ENCODE measurements at places on chromosomes 2 and 18.
A peak's percentile ranks its signal among the peaks of the same experiment; 100 is the strongest.

DNA sequence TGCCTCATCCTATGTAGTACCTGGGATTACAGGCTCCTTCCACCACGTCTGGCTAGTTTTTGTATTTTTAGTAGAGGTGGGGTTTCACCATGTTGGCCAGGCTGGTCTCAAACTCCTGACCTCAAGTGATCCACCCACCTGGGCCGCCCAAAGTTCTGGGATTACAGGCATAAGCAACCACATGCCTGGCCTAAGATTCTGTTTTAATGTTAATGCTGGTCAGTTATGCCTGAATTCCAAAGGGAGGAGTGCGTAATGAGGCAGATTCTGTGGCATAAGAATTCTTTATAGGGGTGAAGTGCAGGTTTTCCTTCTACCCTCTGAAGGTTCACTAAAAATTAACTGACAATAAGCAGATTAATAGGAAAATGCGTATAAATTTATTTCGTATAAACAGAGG is 1343.8 kb upstream of the LRRTM1 start:
- no peak for DNase-seq

DNA sequence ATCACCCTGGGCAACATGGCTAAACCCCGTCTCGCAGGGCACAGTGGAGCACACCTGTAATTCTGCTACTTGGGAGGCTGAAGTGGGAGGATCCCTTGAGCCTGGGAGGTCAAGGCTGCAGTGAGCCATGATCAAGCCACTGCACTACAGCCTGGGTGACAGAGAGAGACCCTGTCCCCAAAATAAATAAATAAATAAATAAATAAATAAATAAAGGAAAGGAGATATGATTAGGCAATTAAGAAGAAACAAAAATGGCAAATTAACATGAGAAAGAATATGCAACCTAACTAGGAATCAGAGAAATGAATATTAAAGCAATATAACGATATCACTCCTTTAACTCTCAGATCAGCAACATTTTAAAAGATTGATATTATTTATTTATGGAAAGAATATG is 92.3 kb downstream of the C1D start:
- no peak for DNase-seq

DNA sequence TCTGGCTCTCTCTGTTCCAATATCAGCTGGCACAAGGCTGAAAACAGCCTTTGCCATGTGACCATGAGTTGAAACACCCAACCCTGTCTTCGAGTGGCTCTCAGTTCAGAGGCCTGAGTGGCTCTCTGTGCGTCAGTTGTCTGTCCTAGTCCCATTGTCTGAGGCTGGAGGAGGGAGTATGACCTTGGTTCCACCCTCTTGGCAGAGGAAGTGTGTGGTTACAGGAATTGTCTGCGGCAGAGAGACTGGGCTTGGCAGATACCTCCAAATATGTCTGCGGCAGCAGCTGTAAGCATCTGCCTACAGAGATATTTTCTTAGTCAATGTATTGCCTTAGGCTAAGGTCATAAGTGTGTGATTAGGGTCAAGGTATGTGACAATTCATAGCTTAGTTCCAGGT is 32.6 kb downstream of the CNGA3 start:
- peak; percentile 35 for DNase-seq

DNA sequence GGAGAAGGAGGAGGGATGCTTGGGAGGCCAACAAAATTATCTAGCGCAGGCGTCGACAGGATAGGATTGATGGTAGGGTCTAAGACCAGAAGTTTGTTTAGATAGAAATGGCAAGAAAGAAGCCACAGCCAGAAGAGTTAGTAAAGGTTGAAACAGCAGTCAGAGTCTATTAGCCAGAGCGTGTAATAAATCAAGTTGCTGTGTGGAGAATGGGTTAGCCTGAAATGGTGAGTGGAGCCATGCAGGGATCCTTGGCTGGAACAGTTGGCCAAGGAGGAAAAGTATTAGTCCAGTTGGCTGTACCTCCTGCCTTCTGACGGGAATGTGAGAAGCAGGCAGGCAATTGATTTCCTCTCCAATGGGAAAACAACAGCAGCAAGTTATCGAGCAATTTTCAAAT is 190.7 kb upstream of the CCDC68 start:
- DNase-seq = peak; percentile 27

GRCh38 chr18:34544930-34545329 is 165.2 kb upstream of the DTNA start:
- DNase-seq = no peak

DNA sequence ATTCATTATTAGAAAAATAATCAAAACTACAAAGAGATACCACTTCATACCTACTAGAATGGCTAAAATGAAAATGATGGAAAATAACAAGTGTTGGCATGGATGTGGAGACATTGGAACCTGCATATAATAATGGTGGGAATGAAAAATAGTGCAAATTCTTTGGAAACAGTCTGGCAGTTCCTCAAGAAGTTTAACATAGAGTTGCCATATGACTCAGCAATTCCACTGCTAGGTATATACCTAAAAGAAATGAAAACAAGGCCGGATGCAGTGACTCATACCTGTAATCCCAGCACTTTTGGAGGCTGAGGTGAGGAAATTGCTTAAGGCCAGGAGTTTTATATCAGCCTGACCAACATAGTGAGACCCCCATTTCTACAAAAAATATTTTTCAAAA is 41.6 kb upstream of the ACYP2 start:
- DNase-seq = peak; percentile 35

DNA sequence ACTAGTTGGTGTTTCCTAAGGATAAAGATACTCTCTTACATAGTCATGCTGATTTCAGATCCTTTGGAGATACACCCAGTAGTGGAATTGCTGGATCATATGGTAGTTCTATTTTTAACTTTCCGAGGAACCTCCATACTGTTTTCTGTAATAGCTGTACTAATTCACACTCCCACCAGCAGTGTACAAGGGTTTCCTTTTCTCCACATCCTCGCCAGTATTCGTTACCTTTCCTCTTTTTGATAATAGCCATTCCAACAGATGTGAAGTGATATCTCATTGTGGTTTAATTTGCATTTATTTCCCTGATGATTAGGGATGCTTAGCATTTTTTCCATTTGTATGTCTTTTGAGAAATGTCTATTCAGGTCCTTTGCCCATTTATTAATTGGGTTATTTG is 34.0 kb downstream of the ACTR2 start:
- DNase-seq = no peak

DNA sequence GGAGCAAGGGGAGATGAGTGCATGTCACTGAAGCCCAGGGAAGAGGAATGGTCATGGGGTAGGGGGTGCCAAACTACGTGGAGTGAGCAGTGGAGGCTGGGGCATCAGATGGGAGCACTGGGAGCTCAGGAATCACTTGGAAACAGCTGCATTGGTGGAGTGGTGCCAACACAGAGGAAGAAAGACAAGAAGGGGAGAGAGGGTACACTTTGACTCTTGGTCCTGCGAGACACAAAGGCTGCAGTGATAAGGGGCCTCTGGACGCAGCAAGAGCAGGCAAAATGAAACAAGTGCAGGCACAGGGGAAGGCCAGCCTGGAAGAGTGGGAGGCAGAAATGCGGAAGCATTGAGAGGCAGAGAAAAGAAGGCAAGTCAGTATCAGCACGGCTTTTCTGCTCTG is 134.7 kb upstream of the SMIM21 start:
- DNase-seq = no peak

- no peak for DNase-seq
Observed at GRCh38 chr2:36366491-36367120, 11.0 kb downstream of the CRIM1 start.

GRCh38 chr2:109129356-109129920 is 433 bp downstream of the SH3RF3 start:
- DNase-seq = no peak

DNA sequence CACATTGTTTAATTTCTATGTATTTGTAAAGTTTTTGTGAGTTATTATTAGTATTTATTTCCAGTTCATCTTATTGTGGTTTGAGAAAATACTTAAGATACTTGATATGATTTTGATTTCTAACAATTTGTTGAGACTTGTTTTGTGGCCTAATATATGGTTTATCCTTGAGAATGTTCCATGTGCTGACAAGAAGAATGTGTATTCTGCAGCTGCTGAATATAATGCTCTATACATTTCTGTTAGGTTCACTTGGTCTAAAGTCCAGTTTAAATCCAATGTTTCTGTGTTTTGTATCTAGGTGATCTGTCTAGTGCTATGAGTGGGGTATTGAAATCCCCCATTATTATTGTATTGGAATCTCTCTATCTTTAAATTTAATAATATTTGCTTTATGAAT is 201.3 kb downstream of the FSIP2 start:
- DNase-seq = no peak

DNA sequence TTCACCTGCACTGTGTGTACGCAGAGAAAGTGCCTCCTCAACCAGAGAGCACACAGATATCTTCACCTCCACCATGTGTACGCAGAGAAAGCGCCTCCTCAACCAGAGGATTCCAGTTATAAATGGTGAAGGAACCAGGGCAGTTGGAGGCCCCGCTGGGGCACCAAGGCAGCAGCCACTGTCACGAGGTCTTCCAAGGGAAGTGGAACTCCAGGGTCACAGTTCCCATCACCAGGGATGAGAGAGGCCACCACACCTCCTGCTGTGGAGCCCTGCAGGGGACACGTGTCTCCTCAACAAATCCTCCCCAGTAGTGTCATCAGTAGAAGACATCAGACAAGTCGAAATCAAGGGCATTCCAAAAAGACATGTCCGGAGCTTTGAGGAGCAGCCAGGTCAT is 28.2 kb upstream of the NFATC1 start:
- no peak for DNase-seq

- DNase-seq = no peak
Observed at GRCh38 chr2:128640845-128641360, 322.2 kb upstream of the HS6ST1 start.

DNA sequence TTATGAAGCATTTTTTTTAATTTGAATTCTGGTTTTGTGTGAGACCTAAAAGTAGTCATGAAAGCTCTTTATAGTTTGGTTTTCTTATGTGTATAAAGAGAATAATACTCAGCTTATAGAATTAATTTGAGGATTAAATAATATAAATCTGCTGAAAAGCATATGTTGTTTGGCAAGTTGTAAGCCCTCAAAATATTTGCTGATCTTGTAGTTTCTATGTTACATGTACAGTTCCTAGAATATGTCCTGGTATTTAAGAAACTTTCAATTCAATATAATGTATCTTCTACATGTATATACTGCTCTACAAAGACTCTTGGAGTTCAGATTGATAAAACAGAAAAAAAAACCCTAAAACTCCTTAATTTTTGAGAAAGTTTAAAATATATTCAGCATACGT is 605.5 kb upstream of the FAM98A start:
- no peak for DNase-seq

DNA sequence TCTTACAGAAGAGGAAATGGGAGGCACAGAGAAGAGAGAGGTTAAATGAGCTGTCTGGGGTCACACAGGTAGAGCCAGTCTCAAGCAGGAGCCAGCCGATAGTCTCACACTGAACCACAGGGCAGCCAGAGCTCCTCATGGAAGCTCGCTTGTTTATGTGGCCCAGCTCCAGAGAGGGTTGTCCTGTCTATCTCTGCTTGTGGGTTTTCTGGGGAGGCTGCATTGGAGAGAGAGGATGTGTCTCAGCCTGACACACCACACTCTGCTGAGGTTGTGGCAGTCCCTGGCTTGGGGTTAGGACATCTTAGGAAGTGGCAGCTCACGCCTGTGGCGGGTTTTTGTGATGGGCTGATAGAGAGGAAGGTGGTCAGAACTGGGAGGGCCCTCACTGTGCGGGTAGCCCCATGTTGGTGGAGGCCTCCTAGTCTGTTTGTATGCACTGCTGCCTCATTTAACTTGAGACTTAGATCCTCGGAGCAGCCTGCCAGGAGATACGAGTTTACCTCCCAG is 52.3 kb downstream of the TCF7L1 start:
- no peak for DNase-seq

GRCh38 chr2:946073-946948 is 4.3 kb upstream of the SNTG2 start:
- DNase-seq = no peak

DNA sequence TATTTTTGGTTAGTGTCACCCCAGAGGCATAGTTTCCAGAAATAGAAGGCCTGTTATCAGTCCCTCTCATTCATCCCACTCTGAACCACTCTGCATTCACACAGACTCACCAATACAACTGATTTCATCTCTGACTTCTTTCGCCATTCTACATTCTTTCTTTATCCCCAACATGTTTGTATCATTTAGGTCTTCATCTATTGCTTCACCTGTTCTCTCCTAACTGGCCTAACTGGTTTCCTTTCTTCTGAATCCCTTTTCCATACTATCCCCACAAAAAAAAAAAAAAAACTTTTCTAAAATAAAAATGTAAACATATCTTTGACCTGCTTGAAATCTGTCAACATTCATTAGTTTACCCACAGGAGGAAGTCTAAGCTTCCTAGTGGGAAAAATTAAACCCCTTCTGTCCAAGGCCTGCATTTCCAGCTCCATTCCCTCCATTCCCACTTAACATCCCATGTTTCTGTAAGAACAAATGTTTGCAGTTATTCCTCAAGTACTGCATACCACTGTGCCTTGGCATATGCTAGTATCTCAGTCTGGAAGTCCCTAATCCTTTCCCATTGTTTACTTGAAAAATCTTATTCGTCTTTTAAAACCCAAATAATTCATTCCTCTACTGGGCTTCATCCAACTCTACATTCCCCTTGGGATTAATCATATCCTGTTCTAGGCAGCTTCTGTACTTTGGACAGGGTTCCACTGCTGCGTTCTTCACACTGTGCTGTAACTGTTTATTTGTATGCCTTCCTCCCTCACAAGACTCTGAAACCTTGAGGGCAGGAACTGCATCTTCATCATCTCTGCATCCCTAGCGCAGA is 68.5 kb downstream of the FIGN start:
- DNase-seq = peak; percentile 92

DNA sequence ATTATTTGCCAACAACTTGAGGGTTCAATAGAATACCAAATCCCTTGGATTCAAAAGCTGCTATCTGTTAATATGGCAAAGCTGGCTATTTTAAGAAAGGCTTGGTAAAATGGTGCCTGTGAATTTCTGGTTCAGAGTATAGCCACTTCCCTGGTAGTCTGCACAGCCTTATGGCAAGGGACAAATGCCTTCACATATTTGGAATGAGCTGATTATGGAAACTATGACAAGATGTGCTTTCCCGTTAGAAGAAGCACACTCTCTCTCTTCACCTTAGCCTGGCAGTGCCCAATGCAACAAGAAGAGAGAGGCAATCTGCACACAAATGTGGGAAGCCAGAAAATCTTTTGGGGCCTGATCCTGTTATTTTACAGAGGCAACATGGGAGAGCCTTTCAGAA is 47.5 kb upstream of the MAP3K20 start:
- DNase-seq = no peak

DNA sequence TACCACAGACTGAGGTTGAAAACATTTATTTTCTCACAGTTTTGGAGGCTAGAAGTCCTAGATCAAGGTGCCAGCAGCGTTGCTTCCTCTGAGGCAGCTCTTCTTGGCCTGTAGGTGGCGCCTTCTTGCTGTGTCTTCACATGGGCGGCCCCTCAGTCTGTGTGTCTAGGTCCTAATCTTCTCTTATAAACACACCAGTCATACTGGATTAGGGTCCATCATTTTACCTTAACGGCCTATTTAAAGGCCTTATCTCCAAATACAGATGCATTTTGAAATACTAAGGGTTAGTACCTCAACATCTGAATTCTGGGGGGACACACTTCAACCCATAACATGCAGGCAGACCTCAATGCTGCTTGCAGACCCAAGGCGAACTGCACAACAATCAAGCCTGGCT is 4.4 kb upstream of the RMC1 start:
- DNase-seq = peak; percentile 39
